Kidney (tissue), 22 donors: ENCODE measurements at places on chromosomes 6 and 20. TPM values are rescaled to one million over a fixed set of nuclear protein-coding genes. Genes with fewer than 3 reads are reported as not detected.

HUS1B gene
- 1.2 TPM for total RNA-seq

EYA4 gene
- total RNA-seq: 5.0 TPM

GTSF1L gene
- not detected for total RNA-seq

DNA sequence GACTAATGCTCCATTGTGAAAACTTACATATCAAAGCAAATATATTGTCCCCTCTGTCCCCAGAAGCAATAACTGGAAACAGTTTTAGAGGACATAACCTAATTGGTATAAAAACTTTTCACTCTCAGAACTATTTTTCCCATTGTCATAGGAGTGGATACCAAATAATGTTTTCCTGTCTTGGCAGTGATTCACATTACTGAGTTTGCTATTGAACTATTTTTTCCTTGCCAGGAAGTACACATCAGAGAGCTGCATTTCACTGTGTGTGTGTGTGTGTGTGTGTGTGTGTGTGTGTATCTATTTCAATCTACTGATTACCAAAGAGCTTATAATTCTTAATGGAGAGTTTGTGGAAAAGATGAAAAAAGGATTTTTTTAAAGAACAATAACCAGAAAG is 45.4 kb downstream of the AKAP12 start:
- no peak overlapping the region for H3K4me3 ChIP-seq
- peak overlapping the region; percentile 41 for H3K27ac ChIP-seq
- H3K4me1 ChIP-seq: peaks cover 4% of the 10 kb centered on the region
- H3K36me3 ChIP-seq: no peaks in the 10 kb centered on the region
- DNase-seq: peak; percentile 72

SUMO4 gene
- total RNA-seq: 1.9 TPM

DNA sequence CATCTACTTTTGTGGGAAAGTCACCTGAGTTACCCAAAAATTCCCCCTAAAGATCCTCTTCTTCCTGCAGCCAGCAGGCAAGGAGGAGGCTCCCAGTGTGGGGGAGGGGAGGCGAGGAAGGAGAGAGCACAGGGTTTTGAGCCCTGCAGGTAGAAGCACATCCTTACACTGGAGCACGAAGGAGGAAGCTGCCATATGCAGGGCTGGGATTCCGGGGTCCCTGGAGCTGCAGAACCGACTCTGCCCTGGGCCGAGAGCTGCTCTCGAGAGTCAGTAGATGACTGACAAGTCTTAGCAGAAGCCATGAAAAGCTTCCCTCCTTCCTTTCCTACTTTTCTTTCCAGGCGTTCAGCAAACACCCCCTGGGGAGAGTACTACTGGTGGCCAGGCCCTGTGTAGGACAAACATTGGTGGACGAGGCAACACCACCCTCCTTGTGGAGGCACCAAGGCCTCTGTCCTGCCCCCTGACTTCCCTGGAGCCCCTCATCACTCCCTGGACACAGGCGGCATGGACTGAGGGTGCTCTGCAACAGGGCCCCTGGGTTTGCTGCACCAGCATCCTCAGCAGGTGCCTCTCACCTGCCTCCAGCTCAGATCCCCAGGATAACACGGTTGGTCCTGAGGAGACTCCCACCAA is 211.7 kb upstream of the CST7 start:
- H3K4me3 ChIP-seq: no peak overlapping the region
- no peak overlapping the region for H3K27ac ChIP-seq
- DNase-seq: no peak
- no peaks in the 10 kb centered on the region for H3K4me1 ChIP-seq
- H3K27me3 ChIP-seq: no peaks in the 10 kb centered on the region

PAK5 gene
- 0.13 TPM for total RNA-seq

DDX43 gene
- total RNA-seq: 1.4 TPM

CEP250 gene
- 25.2 TPM for total RNA-seq

GRCh38 chr6:28558629-28559028 is 32.9 kb downstream of the GPX5 start:
- DNase-seq: no peak
- no peaks in the 10 kb centered on the region for H3K4me1 ChIP-seq
- H3K4me3 ChIP-seq: no peak overlapping the region
- H3K27me3 ChIP-seq: peaks cover 6% of the 10 kb centered on the region
- no peaks in the 10 kb centered on the region for H3K36me3 ChIP-seq

LRFN2 gene
- not detected for total RNA-seq

DNA sequence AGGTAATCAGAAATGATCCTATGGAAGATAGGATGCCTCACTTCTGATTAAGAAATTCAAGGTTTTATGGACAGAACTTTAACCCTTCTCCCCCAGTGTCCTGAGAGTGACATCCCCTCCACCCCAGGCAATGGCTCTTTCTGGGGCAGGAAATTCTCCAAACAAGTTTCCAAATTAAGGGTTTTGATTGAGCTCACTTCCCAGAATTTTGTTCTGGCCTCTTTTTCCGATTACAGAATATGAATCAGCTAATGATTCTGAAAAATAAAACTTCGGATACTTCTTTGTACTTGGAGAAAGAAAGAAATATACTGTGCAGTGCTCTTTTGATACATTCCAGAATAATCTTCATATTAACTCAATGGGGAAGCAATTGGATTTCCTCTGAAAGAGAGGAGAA is 32.8 kb upstream of the TASP1 start:
- H3K4me1 ChIP-seq: no peaks in the 10 kb centered on the region
- no peaks in the 10 kb centered on the region for H3K36me3 ChIP-seq
- H3K4me3 ChIP-seq: no peak overlapping the region
- no peak for DNase-seq

DNA sequence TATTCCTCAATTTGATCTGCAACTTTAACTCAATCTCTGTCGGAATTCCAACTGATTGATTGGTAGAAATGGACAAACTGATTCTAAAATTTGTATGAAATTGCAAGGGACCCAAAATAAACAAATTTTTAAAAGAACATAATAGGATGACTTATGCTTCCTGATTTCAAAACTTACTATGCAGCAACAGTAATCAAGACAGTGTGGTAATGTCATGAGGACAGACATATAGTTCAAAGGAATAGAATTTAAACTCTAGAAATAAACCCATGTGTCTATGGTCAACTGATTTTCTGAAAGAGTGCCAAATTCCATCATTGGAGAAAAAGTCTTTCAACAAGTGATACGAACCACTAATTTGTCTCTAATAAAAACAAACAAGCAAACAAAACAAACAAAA is 1320.1 kb upstream of the GJE1 start:
- H3K27ac ChIP-seq: no peak overlapping the region
- no peak for DNase-seq
- no peaks in the 10 kb centered on the region for H3K4me1 ChIP-seq
- no peaks in the 10 kb centered on the region for H3K36me3 ChIP-seq
- H3K4me3 ChIP-seq: no peak overlapping the region

GPR63 gene
- 0.69 TPM for total RNA-seq

GRCh38 chr6:155837474-155837873 is 381.8 kb upstream of the NOX3 start:
- no peaks in the 10 kb centered on the region for H3K36me3 ChIP-seq
- no peaks in the 10 kb centered on the region for H3K4me1 ChIP-seq
- H3K4me3 ChIP-seq: no peak overlapping the region
- no peaks in the 10 kb centered on the region for H3K27me3 ChIP-seq

GRCh38 chr6:67009818-67010217 is 1302.8 kb upstream of the EYS start:
- no peak for DNase-seq
- H3K27me3 ChIP-seq: no peaks in the 10 kb centered on the region
- no peaks in the 10 kb centered on the region for H3K4me1 ChIP-seq
- H3K27ac ChIP-seq: no peak overlapping the region

DNA sequence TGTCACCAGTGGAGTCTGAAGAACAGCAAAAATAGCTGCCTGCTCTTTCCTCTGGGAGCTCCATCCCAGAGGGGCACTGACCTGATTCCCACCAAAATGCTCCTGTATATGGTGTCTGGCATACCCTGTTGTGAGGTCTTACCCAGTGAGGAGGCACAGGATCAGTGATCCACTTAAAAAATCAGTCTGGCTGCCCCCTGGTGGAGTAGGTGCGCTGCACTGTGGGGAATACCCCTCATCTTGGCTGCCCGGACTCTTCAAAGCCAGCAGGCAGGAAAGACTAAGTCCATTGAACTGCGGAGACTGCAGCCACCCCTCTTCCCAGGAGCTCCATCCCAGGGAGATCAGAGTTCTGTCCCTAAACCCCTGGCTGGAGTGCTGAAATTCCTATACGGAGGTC is 230.9 kb upstream of the HTR1E start:
- H3K36me3 ChIP-seq: no peaks in the 10 kb centered on the region
- H3K4me3 ChIP-seq: no peak overlapping the region
- H3K27ac ChIP-seq: no peak overlapping the region
- H3K27me3 ChIP-seq: no peaks in the 10 kb centered on the region

- no peak overlapping the region for H3K4me3 ChIP-seq
- no peaks in the 10 kb centered on the region for H3K36me3 ChIP-seq
- no peaks in the 10 kb centered on the region for H3K27me3 ChIP-seq
- DNase-seq: no peak
Observed at GRCh38 chr6:70045413-70045812, 179.1 kb downstream of the COL19A1 start.

GRCh38 chr6:81997090-81997926 is 244.8 kb upstream of the TENT5A start:
- no peaks in the 10 kb centered on the region for H3K36me3 ChIP-seq
- no peak for DNase-seq
- H3K27ac ChIP-seq: no peak overlapping the region

DNA sequence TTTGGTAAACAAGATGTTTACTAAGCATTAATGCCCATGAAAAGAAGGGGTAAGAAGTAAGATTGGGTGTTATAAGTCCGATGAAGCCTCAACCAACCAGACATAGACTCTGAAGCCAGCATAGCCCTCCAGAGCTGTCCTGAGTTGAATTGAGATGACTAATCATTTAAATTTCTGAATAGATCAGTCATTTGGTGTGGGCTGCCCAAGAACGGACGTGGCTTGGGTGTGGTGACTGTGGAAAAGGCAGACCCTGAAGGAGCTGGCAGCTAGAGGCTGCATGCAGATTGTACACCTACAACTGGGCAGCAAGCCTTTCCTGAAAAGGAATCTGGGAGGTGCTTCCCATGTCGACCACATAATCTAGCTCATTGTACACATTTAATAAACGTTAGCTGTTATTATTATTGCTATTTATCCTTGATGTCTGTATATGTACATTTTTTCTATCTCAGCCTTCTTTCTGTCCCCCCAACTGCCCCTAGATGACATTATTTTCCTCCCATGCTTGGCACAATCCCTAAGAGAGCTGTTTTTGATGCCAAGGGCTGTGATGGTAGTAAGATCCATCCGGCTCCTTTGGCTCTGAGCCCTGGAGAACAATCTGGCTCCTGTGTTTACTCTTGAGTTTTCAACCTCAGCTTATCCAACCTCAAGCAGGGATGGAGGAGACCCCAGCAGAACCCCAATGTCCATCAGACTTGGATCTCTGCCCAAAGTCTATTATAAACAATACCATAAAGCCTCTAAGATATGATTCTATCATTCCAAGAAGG is 57.6 kb upstream of the JAG1 start:
- H3K27ac ChIP-seq: no peak overlapping the region
- H3K4me3 ChIP-seq: no peak overlapping the region
- no peaks in the 10 kb centered on the region for H3K27me3 ChIP-seq
- H3K36me3 ChIP-seq: no peaks in the 10 kb centered on the region
- no peak for DNase-seq
- H3K4me1 ChIP-seq: no peaks in the 10 kb centered on the region

CDKN1A gene
- 66.2 TPM for total RNA-seq

DNA sequence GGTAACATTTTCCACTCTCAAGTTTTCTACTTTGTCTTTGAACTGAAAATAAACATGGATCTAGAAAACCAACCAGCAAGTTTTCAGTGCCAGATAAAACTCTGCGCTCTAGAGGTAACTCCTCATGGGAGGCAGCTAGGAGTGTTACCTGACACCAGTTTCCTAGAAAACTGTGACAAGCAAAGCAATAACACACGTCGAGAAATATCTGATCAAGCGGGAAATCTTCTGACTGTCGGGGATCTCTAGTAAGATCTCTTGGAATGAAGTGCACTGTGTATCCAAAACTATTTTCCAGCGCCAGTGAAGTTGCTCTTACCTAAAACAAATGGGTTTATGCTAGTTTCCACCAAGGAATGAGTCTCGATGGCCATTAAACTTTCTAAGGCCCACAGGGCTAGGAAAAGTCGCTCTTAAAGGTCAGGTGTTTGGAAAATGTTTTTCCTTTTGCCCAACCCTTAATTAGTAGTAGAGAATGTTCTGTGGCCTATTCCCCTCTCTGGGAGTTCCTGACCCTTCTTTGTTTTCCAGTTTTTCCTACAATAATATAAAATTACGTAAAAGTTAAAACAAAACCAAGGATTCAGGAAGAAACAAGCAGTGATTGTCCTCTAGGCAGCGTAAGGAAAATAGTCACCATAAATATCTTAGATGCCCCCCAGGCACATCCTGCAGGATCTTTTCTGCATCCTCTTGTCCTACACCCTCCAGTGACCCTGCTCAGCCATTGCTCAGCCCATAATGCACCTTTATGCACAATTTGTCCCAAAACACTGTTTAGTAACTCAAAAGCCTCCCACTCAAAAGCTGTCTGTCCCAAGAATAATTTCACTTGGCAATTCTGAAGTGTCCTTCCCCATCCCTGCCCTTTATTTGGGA is 137.7 kb upstream of the AKAP12 start:
- H3K4me1 ChIP-seq: no peaks in the 10 kb centered on the region
- H3K27me3 ChIP-seq: no peaks in the 10 kb centered on the region
- no peak overlapping the region for H3K4me3 ChIP-seq
- DNase-seq: no peak

GRCh38 chr20:45254383-45255262 is at the start of gene SLPI:
Gene SLPI, minus strand, starts transcription at chr20:45254564. Its CDS starts 21 bp downstream, at chr20:45254543.
- no peak for DNase-seq
- no peaks in the 10 kb centered on the region for H3K36me3 ChIP-seq
- no peak within 1 kb of the TSS for H3K27ac ChIP-seq
- no peak within 1 kb of the TSS for H3K4me3 ChIP-seq
- H3K27me3 ChIP-seq: no peaks in the 10 kb centered on the region
- H3K4me1 ChIP-seq: no peaks in the 10 kb centered on the region

DNA sequence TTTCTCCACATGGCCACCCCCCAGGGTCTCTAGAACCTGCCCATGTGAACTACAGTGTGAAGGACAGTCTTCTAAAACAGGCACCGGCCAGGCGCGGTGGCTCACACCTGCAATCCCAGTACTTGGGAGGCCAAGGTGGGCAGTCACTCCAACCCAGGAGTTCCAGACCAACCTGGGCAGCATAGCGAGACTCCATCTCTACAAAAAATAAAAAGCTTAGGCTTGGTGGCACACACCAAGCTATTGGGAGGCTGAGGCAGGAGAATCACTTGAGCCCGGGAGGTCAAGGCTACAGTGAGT is 13.7 kb downstream of the ACSS1 start:
- no peak overlapping the region for H3K27ac ChIP-seq
- no peaks in the 10 kb centered on the region for H3K27me3 ChIP-seq
- H3K4me3 ChIP-seq: no peak overlapping the region
- peaks cover 10% of the 10 kb centered on the region for H3K36me3 ChIP-seq
- no peak for DNase-seq
- no peaks in the 10 kb centered on the region for H3K4me1 ChIP-seq

DNA sequence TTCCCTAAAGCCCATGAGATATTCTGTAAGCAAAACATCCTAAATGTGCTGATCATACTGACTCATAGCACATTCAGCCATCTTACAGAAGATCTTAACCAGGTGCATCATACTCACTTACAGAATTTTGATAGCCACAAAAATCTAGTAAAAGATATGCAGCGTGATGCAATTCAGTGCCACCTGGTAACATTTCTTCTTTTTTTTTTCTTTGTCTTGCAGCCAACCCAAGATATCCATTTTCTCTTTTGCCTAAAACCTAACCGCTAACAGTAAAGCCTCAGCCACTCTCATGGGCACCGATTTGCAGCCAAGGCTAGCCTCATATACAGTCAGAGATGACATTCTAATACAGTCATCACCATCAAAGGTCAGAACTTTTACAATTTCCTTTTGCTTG is 293.3 kb downstream of the HACE1 start:
- H3K4me3 ChIP-seq: no peak overlapping the region
- no peak for DNase-seq
- no peaks in the 10 kb centered on the region for H3K4me1 ChIP-seq
- no peak overlapping the region for H3K27ac ChIP-seq
